Activated CD8-positive, alpha-beta memory T cell treated with anti-CD3 and anti-CD28 coated beads, Interleukin-2, amount 10 ng/mL, durations not matched to agents 7 days and 5 days (primary cell): ENCODE measurements at places on chromosomes 13 and 19.

DNA sequence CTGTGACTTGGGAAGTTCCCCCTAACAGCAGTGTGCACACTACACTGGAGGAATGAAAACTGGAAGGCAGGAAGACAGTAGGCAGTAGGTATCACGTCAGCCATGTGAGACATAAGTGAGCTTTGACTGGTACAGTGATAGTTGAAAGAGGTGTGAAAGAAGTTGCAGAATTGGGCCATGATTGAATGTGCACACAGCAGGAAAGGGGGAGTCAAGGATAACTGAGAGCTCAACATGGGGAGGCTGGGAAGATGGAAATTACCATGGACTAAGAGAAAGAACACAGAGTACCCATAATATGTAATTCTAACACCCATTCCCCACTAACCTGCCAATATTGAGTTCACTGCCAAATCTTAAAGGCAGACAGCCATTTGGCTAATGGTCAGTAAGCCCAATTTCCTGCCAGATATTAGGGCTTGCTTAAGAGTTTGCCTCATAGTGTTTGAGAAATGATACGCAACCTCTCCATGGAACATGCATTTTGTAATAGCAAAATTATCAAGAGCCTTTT, 321.7 kb downstream of the DCT start:
- DNase-seq: no peak

GRCh38 chr13:42363941-42364612, 92.1 kb downstream of the AKAP11 start:
- DNase-seq: no peak

- DNase-seq: no peak
Measured at GRCh38 chr13:113413178-113413897, 40.0 kb downstream of the ADPRHL1 start.

GRCh38 chr13:24168979-24169378, 8.5 kb downstream of the SPATA13 start:
- no peak for DNase-seq

DNA sequence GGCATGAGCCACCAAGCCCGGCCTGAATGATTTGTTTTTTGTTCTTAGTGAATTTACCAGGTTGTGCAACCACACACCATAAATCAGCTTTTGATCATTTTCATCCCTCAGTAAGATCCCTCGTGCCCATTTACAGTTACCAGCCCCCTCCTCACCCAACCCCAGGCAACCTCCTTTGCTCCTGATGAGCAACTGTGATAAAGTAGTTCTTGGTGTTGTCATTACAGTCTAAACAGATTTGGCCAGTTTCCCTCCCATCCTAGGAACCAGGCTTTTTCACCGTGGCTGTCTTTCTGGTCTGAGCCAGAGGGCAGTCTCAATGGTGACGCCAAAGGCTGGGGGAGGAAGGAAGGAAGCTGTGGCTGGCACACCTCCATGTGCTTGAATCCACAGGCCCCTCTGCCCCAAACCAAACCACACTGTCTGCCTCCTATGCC, 61.2 kb upstream of the WDFY2 start:
- DNase-seq: peak; percentile 75

GRCh38 chr13:36344886-36345437, 1.2 kb downstream of the SPART start:
- peak; percentile 43 for DNase-seq

DNA sequence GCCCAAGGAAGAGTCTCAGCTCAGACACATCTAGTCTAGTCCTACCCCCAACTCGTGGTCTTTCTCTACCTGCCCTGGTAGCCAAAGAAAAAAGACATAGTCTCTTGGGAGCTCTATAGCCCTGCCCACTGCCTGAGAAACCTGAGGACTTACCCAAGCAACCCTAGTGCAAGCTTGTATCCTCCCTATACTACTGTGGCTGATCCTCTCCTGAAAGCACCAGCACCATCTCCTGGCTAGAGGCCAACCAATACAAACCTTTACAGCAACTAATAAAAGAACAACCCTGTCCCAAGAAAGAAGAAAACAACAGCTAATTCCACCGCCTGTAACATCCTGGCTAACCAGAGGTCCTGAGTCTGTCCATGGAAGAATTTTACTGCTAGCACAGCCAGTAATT, 532.4 kb downstream of the SLITRK6 start:
- DNase-seq: no peak

DNA sequence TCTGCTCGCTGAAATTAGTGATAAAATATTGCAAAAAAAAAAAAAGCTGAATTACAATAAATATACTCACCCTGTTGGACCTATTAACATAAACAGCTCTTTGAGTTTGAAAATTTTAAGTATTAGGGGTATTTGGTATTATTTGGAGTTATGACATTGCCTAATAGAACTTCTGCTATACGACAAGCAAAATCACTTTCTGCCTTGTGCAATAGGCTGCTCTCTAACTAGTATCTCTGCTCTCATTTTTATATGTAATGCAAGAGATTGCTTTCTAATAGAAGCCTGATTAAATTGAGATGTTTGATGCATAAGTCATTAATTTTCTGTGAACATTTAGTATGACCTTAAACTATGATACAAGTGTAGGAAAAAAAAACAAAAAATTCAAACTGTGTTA, 5.3 kb downstream of the RGS9BP start:
- no peak for DNase-seq

- no peak for DNase-seq
Measured at GRCh38 chr19:32687681-32688080, 3.9 kb upstream of the NUDT19 start.

- DNase-seq: no peak
Measured at GRCh38 chr13:109712124-109712722, 74.2 kb downstream of the IRS2 start.

GRCh38 chr13:71021825-71022422, 845.1 kb downstream of the DACH1 start:
- DNase-seq: no peak

GRCh38 chr13:74056801-74057542, 77.2 kb downstream of the KLF12 start:
- no peak for DNase-seq

GRCh38 chr19:41957838-41958366, 1.2 kb downstream of the RABAC1 start:
- peak; percentile 74 for DNase-seq

DNA sequence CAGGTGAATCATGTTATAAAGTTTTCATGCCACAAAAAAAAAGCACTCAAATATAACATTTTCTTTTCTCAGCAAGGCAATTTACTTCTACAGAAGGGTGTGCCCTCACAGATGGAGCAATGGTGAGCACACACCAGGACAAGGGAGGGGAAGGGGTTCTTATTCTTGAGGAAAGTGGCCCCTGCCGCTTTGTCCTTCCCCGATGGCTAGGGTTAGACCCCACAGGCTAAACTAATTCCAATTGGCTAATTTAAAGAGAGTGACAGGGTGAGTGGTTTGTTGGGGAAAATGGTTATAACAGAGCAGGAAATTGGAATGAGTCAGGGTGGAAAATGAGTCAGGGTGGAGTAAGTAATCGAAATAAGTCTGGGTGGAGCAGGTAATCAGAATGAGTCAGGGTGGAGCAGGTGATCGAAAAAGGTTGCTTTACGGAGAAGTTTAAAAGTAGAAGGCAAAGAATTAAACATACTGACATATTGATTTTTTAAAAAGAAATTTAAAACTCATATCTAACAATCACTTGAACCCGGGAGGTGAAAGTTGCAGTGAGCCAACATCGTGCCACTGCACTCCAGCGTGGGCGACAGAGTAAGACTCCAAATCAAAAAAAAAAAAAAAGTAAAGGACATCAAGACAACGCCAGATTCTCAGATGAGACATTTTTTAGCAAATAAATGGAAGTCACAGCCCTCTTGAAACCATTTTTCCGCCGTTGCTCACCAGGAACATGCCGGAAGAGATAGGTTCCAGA, 813 bp downstream of the ZNF562 start:
- peak; percentile 41 for DNase-seq

GRCh38 chr13:20713014-20713376, 9.5 kb downstream of the IL17D start:
- no peak for DNase-seq

- DNase-seq: no peak
Measured at GRCh38 chr13:22126433-22127021, 455.7 kb downstream of the FGF9 start.

DNA sequence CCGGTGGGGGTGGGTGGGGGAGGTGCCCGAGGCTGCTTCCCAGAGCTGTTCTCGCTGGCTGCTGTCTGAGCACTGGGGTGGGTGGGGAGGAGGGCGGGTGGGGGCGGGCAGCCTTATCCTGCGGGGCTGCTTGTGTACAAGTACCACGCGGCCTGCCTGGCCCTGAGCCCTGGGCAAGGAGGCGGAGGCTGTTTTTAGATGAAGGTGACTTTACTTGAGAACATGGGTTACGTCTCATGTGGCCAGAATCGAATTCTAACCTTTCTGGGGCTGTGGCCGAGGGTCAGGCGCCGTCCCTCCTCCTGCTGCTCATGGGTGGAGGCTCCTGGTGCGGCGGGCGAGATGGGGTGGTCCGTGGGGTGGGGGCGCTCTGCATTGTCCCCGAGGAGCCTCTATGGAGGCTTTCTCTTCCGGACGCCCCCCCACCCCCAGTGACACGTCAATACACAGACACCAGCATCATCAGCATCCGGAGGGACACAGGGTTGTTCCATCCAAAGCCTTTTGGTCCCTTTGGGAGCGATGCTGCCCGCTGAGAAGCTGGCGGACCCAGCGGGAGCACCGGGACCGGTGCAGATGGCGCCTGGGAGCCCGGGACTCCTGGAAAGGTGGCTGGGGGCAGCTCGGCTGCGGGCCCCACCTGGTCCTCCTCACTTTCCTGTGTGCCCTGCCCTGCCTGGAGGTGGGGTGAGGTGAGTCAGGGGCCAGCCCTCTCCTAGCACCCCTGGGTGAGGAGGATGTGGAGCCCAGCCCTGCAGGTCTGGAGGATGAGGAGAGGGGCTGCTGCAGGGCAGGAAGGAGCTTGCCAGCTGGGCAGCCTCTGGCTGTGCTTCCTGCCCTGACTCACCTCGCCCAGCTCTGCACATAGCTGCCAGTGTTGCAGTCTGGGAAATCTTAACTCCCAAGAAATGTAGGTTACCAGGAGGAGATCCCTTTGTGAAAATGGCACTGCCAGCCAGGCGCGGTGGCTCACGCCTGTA, 3.4 kb downstream of the BSG start:
- DNase-seq: no peak

- DNase-seq: peak; percentile 71
Measured at GRCh38 chr19:12052497-12053169, at the start of gene ZNF878. TSS of gene ZNF878 (minus strand) at chr19:12052961. CDS start at chr19:12052801, 160 bp downstream.

DNA sequence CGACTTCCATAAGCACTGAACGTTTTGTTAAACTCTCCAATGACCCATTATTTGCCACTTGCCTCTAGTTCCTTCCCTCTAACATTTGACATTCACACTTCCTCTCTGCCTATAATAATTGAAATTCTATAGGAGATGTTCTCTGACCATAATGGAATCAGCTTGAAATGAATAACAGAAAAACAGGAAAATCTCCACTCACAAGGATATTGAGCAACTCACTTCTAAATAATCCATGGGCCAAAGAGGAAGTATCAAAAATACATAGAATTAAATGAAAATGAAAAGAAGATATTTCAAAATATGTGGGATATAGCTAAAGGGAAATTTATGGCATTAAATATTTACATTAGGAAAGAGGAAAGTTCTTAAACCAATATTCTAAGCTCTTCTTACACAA, 3.4 kb upstream of the FCGBP start:
- no peak for DNase-seq

DNA sequence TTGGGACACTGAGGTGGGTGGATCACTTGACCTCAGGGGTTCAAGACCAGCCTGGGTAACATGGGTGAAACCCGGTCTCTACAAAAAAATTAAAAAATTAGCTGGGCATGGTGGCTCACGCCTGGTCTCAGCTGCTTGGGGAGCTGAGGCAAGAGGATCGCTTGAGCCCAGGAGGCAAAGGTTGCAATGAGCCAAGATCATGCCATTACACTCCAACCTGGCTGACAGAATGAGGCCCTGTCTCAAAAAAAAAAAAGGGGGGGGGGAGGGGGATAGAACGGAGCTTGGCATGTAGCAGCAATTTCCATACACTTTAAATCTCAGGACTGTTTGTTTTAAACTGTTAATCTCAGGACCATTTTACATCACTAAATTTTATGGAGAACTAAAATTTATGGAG, 2.2 kb downstream of the ACP7 start:
- DNase-seq: no peak

- DNase-seq: peak; percentile 72
Measured at GRCh38 chr19:58059003-58059670, at the start of gene ZNF135. TSS of gene ZNF135 (plus strand) at chr19:58059282. CDS start at chr19:58060003, 721 bp downstream.

DNA sequence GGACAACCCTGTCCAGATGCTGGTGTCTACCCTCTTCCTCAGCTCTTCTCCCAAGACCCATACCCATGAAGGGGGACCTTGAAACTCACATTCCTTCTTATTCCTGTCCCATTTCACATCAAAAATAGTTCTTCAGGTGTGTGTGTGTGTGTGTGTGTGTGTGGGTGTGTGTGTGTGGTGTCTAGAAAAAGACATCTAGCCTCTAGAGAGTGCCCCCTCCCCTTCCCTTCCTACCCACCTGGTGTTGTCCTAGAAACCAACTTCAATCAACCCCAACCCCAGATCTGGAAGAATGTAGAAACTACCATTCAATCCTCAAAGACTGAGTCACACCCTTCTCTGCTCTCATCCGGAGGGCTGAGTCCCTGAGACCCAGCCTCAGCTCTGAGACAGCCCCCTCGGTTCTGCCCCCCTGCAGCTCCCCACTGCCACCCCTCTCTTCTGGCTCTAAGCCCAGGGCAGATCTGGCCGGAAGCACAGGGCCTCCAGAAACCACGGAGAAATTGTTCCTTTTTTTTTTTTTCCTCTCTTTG, 3.5 kb downstream of the KCNN4 start:
- no peak for DNase-seq

- DNase-seq: no peak
Measured at GRCh38 chr13:65339241-65339640, 1890.9 kb downstream of the PCDH9 start.

DNA sequence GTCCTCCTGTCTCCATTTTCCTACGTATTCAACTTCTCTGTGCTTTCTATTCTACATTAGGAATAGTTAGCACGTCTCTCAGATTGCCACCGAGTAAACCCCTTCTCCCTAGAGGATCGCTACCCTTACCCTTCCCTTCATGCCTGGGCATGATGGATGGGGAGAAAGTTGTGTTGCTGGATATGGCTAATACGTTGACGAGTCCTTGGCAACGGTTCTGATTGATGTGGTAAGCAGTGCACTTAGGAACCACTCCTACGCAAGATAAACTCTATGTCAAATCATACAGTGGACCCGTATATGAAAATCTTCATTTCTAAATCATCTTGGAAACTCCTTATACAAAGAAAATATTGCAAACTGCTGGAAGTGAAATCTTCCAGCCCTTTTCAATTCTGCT, 224.5 kb downstream of the EFNB2 start:
- no peak for DNase-seq

- no peak for DNase-seq
Measured at GRCh38 chr19:42693760-42694350, 46.4 kb downstream of the PSG3 start.

DNA sequence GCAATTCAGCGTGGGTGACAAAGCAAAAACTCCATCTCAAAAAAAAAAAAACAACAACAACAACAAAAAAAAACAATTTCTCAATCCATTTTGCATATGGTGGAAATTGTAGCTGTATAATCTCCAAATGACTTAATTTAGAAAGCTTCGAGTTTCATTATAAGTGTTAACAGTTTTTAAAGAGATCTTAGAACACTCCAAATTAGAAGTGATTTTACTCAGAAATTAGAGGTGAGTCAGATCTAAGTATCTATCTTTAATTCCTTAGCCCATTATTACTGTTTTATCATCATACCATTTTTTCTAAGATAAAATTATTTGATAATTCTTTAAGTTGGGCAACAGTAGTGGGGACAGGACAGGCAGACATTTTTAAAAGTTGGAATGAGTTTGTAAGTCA, 60.5 kb downstream of the ZMYM2 start:
- no peak for DNase-seq

- DNase-seq: no peak
Measured at GRCh38 chr19:54312436-54313377, at the start of gene LILRA5. TSS of gene LILRA5 (minus strand) at chr19:54313166. CDS start at chr19:54313019, 147 bp downstream.

- DNase-seq: no peak
Measured at GRCh38 chr13:88042489-88042888, 371.3 kb downstream of the SLITRK5 start.
